ENCODE measurements at places on chromosomes 1 and 21.

GRCh38 chr1:223338811-223339746 is 24.9 kb downstream of the SUSD4 start:
- DNase-seq, result no peak

DNA sequence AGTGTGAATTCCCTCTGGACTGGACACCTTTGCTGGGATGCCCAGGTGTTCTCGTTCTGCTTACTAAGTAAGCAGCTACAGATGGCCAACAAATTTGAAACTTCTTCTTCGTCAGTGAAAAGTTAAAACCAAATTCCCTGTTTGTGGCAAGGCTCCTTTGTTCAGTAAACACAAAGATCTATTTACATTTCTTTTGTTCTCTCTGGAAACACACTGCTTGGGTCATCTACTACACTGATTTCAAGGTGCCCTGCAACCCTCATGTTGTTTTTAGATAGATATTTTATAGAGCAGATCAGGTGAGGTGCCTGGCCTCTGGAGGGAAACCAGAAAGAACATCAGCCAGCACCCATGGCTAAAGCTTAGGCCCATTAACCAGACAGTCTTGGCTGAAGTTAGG is 157.2 kb upstream of the UBE2U start:
- no peak for DNase-seq

GRCh38 chr1:79663916-79664315 is 657.4 kb upstream of the ADGRL4 start:
- DNase-seq, result no peak

DNA sequence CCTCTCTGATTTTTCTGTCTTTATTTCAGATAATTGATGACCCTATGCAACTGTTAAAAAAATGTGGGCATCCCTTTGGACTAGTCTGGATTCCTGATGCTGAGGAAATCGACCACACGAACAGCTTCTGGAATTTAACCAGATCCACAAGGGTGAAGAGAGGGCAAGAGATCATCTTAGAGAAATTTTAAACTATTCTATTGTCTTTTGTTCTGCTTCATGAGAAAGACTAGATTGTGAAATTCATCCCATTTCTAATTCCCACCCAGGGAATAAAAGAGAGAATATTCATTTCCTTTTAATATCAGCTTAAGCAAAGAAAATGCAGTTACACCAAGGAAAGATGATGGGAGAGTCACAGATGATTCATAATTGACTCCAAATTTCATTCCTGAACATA is 71.8 kb downstream of the DUSP10 start:
- no peak for DNase-seq

DNA sequence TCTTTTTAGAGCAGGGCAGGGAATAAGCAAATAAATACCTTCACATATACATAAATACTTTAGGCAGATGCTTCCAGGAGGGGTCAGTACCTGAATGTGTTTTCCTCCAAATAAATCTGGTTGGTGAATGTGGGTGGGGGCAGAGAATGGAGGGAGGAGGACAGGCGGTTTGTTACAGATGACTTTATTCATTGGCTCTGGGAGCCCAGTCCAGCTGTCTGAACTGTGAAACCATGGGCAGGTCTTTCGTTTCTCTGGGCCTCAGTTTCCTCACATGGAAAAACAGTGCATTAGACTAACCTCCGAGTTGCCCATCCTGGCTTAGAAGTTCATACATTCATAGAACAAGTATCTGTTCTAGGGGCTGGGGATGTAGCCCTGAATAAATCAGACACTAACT is 124.6 kb downstream of the IER5 start:
- no peak for DNase-seq

- DNase-seq, result no peak
Observed at GRCh38 chr1:110198746-110199145, 11.4 kb upstream of the KCNC4 start.

GRCh38 chr1:216626394-216627067 is 96.7 kb downstream of the ESRRG start:
- DNase-seq, result no peak

DNA sequence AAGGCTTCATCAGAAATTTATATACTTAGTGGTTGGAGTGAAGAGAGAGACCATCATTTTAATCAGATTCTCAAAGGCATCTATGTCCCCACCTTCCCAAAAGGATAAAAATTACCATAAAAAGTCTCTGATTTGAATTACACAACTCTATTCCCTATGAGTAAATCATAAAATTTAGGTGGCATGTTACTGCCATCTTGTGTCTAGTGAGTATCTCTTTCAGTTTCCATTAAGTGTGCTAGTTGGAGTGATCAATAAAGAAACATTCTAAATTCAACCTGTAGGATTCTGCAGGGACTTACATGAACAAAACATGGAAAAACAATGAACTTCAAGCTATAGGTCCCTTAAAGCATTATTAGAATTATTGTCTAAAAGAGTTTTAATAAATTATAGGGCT is 655.4 kb downstream of the LTN1 start:
- no peak for DNase-seq

- peak; percentile 82 for DNase-seq
Observed at GRCh38 chr1:24374891-24375786, 38.4 kb downstream of the STPG1 start.

DNA sequence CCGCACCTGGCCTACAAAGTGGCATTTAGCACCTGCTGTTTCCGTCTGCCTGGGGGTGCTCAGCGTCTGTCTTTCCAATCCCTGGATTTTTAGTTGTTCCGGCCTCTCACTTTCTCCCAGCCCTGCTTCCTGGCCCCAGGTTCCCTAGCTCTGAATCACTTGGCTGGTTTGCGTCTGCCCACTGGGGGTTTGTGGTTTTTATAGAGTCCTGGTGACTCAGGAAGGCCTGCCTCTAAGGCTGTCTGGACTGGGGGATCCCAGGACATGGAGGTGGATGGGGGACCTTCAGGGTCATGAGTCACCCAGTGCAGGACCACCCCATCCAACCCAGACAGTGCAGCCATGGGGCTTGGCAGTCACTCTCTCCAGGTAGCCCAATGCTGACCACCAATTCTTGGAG is 53.5 kb downstream of the MRPL37 start:
- DNase-seq, result peak; percentile 59
